ENCODE measurements at places on chromosomes 6 and 20. TPM values are rescaled to one million over a fixed set of nuclear protein-coding genes. Genes with fewer than 3 reads are reported as not detected.

APCDD1L gene
- polyA plus RNA-seq: 0.18 TPM

PRRC2A gene
- 3.9 TPM for polyA plus RNA-seq

NT5E gene
- polyA plus RNA-seq: 15.7 TPM

OPN5 gene
- not detected for polyA plus RNA-seq

PDE7B gene
- polyA plus RNA-seq: 0.83 TPM

ENPP4 gene
- polyA plus RNA-seq: 3.6 TPM

RAB44 gene
- not detected for polyA plus RNA-seq

PRL gene
- not detected for polyA plus RNA-seq

TRIM10 gene
- polyA plus RNA-seq: not detected

SERPINB1 gene
- 129 TPM for polyA plus RNA-seq

VSTM2L gene
- polyA plus RNA-seq: not detected

RAD21L1 gene
- 0.48 TPM for polyA plus RNA-seq

MAFB gene
- not detected for polyA plus RNA-seq

KCNQ5 gene
- 4.6 TPM for polyA plus RNA-seq

TSPO2 gene
- not detected for polyA plus RNA-seq

LY6G5C gene
- polyA plus RNA-seq: 10.2 TPM

Data from naive thymus-derived CD4-positive, alpha-beta T cell (primary cell).